ENCODE measurements at places on chromosomes 13 and 19.

- DNase-seq: no peak
Observed at GRCh38 chr13:106635616-106636015, 67.7 kb upstream of the ARGLU1 start.

DNA sequence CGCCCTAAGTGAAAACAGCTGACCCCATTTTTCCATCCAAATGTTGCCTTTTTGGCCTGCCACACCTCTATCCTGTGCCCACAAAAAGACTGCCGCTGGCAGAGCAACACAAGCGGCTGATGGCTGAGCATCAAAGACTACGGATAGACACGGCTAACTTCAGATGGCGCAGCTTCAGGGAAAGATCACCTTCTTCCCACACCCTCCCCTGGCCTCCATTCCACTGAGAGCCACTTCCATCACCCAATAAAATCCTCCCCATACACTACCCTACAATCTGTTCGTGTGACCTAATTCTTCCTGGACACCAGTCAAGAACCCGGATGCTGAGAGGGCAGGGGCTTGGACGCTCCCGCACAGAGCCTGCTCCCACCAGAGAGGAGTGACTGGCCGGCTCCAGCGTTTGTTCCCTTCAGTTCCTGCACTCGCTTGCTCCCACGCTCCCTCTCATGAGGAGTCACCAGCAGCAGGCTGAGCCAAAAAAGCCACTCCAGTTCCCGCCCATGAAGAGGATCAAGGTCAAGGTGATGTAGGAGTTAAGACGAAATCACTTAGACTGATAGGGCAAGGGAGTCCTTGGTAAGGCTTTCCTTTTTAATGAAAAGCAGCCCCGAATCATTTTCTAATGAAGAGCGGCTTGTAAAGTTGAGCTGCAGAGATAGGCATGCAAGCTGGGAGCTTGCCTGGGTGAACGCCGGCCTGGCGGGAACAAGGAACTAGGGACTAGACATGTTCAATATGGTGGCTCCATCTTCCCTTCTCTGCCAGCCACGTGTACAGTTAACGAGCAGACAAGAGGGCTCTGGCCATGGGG is 35.7 kb downstream of the TSKS start:
- DNase-seq: no peak

- no peak for DNase-seq
Observed at GRCh38 chr19:16380943-16381755, 56.5 kb downstream of the KLF2 start.

GRCh38 chr13:33127009-33127551 is 110.9 kb downstream of the KL start:
- DNase-seq: no peak

GRCh38 chr13:79228972-79229371 is 177.1 kb downstream of the RBM26 start:
- no peak for DNase-seq

GRCh38 chr19:1862424-1863327 is 703 bp downstream of the KLF16 start:
- peak; percentile 3 for DNase-seq

- DNase-seq: no peak
Observed at GRCh38 chr13:98228661-98229341, 51.7 kb upstream of the RNF113B start.

DNA sequence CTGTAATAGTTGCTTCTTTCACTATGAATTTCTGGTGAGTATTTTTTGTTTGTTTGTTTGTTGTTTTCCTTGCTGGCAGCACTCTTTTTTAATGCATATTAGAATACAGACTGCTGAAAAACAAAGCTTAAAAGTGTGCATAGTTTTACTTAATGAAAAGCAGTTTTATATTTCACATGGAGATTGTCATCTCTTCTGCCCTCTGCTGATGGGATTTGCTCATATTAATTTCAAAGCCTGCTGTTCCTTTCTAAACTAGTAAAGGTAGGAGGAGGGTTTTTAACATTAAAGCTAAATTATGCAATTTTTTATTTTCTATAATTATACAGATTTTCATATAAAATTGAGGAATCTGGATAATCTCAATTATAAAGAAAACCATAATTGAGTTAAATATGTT is 692.6 kb upstream of the SLITRK1 start:
- no peak for DNase-seq

DNA sequence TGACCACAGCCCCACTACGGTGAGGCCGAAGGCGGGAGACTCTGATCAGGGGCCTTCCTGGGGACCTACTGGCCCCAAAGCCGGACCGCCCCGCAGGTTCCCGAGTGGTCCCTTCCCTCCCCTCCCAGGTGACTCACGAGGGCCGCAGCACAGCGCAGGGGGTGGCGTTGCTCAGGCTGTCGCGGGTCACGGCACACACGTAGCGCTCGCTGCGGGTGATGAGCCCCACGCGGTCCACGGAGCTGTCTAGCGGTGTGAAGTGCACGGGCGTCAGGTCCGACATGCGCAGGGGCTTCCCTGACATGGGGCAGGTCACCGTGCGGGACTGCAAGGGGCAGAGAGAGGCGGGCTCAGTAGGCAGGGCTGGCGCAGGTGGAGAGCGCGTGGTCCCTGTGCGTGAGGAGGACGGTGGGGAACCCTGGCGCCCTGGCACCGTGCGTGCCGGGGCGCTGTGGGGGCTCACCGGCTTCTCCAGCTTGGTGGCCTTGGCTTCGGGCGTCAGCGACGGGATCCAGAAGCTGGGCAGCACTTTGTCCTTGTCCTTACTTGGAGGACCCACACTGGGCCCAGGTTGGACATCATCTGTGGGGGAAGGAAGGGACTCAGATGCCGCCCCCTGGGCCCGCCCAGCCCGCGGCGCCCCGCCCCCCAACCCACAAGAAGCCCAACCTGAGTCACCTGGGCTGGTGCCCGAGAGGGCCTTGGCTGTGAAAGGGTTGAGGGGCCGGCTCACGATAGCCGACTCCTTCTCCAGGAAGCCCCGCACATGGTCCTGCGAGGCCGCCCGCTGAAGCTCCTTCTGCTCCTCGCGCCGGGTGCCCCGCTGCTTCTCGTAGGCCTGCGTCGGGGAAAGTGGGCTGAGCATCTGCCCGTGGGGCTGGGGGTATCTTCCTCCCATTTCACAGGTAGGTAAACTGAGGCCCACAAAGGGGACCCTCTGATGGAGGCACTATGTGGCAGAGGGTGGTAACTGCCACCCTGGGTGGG is 23.7 kb downstream of the NOSIP start:
- no peak for DNase-seq

DNA sequence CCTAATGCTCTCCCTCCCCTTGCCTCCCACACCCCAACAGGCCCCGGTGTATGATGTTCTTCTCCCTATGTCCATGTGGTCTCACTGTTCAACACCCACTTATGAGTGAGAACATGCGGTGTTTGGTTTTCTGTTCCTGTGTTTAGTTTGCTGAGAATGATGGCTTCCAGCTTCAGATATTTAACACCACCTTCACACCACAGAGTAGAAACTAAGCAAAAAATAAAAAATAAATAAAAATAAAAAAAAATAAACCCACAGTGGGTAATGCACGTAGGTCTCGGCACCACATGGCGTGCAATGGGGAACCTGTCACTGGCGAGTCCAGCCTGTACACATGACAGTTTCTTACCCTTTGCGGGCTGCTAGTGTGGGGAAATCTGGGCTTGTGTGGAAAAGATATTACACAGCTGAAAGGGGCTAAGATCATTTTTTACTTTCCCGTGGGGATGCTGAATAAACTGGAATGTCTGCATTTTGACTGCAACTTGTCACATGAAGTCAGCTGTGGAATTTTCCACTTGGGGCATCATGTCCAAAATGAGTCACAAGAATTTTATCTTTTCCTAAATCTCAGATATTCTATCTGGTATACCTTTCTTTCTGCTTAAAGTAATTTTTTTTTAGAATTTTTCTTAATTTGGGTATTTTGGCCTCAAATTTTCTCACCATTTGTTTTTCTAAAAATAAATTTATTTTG is 170.5 kb downstream of the IRS2 start:
- no peak for DNase-seq

- no peak for DNase-seq
Observed at GRCh38 chr13:113292021-113292862, 4.8 kb upstream of the LAMP1 start.

DNA sequence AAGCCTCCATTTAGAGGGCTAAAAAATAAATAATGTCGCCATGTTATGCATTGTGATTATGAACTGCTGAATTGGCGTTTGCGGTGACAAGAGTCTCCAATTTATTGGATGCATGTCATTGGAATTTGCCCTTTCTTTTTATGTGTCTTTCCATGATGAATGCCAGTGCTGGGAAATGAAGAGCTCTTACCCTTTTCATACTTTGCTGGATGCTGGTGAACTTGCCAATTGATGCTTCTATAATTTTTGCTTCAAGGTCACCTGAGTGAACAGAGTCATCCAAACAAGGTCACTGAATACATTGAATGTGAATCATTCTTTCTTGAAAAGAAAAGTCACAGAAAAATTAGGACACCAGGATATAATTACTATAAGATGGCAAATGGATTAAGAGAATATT is 348.2 kb downstream of the OXGR1 start:
- DNase-seq: no peak

DNA sequence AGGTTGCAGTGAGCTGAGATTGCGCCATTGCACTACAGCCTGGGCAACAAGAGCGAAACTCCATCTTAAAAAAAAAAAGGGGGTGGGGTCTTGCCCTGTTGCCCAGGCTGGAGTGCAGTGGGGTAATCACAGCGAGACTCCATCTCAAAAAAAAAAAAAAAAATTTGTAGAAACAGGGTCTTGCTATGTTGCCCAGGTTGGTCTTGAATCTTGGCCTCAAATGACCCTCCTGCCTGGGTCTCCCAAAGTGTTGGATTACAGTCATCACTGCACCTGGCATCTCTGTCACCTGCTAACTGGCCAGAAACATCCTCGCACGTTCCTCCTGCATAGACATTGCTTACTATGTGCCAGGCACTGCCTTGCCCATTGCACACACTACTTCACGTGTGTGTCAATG is 14.1 kb downstream of the RCN3 start:
- DNase-seq: no peak

GRCh38 chr19:2661615-2662014 is 40.9 kb downstream of the GNG7 start:
- DNase-seq: no peak

- no peak for DNase-seq
Observed at GRCh38 chr19:6651965-6652804, 17.8 kb downstream of the TNFSF14 start.

DNA sequence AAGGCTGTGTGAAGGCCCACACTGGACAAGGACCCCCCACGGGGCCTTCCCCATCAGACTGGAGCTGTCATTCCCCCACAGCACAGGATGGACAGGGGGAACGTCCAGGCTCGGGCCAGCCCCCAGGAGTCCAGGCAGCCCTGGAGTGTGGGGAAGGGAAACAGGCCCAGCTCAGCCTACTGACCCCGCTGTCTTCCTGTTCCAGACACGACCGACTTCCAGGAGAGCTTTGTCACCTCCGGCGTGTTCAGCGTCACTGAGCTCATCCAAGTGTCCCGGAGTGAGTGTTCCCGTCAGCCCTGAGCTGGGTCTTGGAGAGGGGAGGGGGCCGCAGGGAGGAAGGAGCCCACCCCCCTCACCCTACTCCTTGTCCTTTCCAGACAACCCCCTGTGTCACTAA is 47.0 kb downstream of the SMIM24 start:
- DNase-seq: no peak

DNA sequence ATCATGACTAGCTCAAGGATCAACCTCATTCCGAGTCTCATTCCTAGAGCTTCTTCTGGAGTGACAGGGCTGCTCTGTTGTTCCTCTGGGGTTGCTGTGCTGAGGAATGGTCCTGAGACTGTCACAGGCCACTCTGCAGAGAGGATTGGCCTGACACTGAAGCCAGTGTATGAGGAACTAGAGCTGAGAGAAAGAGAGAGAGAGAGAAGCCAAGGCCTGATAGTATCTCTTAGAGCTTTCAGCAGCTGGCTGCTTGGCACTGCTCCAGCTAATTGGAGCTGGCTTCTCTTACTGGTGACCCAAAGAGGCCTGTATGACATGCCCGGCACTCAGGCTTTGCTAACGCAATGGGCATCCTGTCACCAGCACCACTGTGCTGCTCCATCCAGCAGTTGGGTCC is 73.4 kb upstream of the FLT1 start:
- DNase-seq: no peak

Measured in DMS153 (cell line).